Activated CD4-positive, alpha-beta T cell treated with anti-CD3 and anti-CD28 coated beads for 24 hours (primary cell): ENCODE measurements at places on chromosomes 3 and 15.

GRCh38 chr3:151403246-151403645 lies 18.7 kb upstream of the P2RY12 start:
- DNase-seq: no peak

DNA sequence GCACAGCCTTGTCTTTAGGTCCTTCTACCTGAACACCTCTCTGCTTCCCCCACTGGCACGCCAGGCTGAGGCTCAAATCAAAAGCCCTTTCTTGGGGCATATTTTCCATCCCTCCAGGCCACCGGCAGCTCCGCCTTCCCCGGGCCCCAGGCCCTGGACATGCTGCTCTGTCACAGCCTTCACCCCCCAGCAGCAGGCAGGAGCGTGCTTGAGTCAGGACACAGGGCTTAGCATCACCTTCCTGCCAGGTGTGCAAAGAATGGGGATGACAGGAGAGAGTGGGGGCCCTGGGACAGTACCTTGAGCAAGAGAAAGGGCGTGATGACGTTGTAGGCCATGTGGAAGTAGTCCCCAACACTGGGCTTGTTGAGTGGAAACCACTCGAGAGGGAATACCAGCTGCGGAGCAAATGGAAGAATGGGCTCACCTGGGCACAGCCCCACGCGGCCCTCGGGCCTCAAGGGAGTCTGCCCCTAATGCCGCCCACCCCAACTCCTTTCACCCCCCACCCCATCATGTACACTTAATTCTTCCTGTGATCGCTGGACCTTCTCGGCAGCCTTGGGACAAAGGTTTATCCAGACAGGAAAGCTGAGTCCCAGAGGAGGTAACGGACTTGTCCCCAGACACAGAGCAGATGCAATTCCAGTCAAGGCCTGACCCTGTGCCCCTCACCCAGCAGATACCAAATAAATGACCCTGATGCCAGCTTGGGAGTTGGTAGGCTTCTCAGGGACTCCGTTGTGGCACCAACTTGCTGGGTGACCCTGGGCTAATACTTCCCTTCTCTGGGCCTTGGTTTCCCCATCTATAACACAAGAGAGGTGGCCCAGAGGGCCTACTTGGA lies 9.1 kb upstream of the CALML4 start:
- no peak for DNase-seq

- DNase-seq: no peak
Measured at GRCh38 chr15:32869776-32870175, 152.0 kb downstream of the GREM1 start.

DNA sequence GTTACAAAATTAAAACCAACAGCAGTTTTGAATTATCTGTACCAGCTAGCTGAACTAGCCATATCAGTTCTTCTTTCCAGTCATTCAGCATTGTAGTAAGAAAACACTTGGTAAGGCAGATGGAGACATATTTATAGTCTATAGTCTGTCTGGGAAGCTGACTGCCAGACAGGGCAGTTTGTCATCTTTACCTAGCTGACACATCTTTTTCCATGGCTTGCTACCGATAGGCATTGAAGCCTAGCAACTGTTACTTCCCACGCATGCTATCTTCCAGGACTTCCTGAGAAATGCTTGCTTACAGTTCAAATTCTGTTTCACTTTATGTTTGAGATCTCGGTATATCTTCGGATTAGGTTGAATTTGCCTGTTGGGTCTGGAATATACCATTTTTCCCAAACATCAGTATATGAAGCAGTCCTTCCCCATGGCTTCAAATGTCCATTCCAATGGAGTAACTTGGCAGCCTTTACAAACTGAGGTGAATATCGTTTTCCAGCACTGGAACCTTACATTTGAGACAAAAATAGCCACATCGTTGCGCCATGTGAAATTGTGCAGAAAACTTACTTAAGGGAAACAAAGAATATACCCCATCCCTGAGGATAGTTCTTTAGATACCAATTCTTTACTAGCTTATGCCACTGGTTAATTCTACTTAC lies 8.8 kb downstream of the GNL3 start:
- DNase-seq: no peak

DNA sequence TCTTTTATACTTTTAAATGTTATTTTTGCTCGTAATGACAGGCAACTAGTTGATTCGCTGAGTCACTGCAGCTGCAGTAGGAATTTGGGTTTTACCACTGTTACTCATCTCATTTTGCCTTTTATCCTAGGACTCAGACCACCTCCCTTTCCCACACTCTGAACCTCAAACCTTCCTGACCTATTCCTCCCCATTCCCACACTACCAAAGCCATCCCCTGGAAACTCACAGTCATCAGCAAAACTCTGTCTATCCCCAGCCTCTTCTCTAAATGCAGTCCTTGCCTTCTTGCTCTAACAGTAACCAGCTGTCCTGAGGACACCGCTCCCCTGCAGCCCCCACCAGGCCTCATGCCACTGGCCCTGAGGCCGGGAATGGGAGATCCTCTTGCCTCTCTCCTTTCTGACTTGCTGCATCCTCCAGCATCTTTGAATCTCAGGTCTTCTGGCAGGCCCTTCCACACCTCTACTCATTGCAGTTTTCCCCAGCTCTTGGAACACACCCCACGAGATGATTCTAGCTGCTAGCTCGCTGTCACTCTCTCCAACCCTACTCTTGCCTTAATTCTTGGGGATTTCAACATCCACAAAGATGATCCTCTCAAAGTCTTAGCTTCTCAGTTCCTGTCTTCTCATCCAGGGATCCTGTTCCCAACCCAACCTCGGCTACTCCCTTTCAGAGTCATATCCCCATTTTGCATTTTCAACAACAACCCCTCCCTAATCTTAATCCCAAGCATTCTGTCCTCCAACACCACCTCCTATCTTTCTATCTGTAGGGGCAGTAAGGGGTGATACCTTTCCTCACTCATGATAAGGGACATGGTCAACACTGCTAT lies 55.9 kb upstream of the C3orf80 start:
- DNase-seq: no peak

DNA sequence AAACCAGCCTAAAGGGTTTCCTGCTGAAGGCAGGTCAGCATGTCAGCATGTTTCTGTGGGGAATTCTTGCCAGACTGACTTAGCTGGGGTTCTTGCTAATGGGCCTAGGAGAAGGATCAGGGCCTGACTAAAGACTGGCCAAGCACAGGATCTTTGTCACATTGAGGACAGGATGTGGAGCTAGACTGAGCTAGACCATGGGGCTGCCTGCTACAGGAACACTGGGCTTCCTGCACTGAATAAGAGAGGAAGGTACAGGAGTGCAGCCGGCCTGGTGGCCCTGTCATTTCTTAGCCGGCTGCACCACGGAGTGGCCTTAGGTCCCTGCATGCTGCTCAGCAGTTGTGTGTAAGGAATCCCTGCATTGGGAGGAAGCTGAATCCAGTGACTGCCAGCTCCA lies 68.2 kb downstream of the GABRG3 start:
- DNase-seq: no peak

DNA sequence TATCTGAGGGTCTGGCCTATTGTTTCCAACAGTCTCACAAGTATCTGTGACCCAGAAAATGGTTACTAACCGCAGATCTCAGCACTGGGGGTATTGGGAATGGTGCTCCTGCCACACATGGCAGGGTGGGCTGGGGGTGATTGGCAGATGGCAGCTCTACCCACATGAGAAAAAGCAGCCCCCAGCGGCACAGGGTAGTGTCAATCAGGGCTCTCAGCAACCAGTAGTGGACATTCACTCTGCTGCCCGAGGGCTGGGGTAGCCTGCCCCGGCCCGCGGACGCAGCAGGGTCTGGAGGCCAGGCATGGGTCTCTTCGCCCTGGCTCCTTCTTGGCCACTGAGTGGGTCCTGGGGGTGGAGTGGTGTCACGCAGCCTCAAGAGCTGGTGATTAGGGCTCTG lies 8.6 kb downstream of the DNAH1 start:
- DNase-seq: no peak

- no peak for DNase-seq
Measured at GRCh38 chr3:109413049-109413448, 75.7 kb upstream of the DPPA4 start.

DNA sequence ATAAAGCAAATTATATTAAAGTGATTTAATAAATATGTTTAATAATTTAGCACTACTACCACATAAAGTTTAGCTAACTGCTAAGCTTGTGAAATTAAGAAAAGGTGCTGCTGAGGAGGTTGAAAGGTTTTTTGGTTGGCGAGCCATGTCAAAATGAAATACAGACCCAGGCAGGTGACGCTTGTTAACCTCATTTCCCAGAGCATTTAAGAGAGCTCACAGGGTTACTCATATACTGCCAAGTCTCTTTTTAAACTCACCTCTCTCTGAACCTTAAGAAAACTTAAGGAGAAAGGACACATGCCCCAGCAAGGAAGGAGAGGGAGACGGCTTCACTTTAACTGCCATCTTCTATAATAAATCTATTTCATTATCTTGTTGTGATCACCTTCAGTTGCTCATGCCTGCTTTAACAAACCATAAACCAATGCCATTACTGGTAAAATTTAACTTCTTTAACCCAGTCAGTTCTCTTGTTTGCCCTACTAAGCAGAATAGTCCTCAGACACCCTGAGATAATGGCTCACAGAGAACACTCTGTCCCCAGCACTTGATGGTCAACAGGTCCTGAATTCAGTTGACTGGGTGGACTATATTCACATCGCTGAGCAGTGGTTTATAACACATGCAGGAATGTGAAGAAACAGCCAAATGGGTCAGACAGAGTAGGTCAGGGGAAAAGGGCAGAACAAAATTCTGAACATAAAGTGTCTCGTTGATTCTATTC lies 540.1 kb downstream of the UNC13C start:
- DNase-seq: no peak

DNA sequence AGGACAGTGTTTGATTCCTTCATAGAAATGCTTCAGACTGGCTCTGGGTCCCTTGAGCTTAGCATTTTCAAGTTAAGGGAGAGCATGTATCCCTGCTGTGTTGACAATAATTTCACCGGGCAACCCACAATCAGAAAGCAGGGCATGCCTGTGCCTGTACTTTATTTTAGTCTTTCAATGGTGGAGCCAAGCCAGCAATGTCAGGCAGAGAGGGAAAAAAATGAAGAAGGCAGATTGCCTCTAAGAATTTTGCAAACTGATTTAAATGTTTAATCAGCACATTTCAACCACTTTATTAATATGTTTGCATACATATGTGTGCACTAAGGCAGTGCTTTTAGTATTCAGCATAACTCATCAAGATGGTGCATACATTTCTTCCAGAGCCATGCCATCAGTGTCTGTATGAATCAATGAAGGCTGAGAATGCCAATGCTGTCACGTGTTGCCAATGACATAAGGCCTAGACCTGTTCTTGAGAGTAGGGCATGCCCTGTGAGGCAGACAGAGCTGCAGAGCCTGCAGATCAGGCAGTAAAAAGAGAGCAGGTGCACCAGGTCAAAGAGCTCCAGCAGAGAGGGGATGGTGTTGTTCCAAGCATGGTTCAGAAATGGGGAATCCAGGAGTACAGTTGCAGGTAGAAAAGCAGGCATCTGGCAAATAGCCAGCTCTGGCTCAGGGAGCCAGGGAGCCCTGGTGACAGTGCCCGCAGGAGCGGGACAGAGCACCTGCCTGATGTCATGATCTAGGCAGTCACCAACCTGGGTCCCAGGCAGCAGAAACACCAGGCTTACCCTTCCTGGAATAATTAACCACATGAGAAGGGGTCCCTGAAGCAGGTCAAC lies 508.5 kb downstream of the GABRG3 start:
- no peak for DNase-seq

DNA sequence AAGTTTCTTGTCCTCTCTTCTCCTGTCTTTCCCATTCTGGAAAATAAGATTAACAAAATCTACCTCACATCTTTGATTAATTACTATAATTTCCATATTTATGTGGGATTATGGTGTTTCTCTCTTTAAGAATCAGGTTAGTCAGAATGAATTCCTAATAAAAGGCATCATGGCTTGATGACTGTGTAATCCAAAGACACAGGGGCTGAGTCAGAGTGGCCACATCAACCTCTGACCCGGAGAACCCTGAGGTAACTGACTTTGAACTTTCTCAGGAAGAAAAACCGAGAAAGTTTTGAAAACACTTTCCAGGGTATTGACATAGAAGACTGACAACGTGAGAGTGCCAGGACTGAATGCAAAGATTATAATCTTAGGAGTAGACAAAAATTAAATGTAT lies 170.3 kb upstream of the MCTP2 start:
- DNase-seq: no peak

DNA sequence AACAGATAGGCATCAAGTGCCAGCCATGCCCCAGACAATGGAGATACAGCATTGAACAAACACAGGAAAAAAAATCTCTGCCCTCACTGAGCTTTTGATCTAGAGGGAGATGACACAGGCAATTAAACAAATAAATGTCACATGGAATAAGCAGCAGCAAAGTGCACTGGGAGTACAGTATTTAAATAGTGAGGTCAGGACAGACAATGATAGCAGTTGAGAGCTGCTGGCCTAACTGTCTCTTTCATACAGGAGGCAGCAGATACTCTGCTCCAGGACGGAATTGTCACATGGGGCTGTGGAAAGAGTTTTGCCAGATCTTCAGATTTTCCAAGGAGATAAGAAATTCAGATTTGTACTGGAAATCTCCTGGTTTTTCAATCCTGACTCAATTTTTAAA lies 241.3 kb downstream of the THRB start:
- no peak for DNase-seq

DNA sequence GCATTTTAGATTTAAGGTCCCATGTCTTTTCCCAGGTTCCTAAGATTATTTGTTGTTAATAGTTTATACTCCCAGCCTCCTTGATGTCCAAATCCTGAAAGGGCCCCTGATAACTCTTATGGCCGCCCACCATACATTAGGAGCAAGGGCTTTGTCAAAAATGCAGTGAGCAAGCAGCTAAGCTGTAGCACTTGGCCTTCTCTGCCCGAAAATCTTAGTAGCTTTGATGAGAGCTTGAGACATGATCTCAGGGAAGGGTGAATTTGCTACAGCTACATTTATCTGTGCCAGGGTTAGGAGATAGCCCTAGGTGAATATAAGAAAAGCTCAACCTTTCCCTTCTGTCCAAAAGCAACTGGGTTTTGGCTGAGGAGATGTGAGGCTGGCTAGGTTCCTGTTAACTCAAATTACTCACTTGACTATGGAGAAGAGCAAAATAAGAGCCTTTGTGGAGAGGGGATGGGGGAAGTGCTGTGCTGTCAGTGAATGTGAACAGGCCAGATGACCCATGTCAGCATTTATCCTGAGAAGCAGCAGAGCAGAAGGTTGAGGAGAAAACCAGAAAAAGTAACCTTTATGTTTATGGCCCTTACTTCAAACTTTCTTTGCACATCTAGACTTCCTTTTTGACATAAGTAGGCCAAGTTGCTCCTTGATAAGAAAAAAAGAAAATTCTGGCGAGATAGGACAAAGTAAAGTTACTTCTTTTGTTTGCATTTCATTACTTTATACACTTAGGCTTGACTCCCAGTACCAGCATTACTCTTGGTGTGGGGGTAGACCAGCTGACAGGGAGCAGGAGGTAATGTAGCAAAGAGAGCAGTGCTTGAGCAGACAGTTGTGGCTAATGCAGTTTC lies 21.1 kb downstream of the MAPK6 start:
- DNase-seq: no peak

GRCh38 chr3:81741216-81741615 lies 20.2 kb downstream of the GBE1 start:
- DNase-seq: no peak

DNA sequence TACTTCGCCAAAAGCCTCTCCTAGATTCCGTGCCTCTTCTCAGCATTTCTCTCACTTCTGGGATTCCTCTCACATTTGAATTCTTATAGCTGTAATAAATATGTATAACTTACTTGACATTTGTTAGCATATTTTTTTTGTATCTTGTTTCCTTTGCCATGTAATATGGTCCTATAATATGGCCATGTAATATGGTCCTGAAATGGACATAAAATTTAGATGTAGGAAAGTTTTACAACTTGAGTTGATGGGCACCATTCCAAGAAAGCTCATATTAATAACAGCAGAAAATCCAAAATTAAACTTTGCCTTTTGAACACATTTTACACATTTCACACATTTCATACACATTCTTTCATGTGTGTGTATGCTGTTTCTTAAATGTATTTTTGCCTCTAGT lies 480.6 kb downstream of the RBMS3 start:
- DNase-seq: no peak
